ENCODE measurements at places on chromosomes 7 and 10.

GRCh38 chr7:43937444-43937843, 11.2 kb downstream of the UBE2D4 start:
- peak; percentile 52 for DNase-seq

- no peak for DNase-seq
Observed at GRCh38 chr7:105905910-105906568, 29.6 kb upstream of the ATXN7L1 start.

DNA sequence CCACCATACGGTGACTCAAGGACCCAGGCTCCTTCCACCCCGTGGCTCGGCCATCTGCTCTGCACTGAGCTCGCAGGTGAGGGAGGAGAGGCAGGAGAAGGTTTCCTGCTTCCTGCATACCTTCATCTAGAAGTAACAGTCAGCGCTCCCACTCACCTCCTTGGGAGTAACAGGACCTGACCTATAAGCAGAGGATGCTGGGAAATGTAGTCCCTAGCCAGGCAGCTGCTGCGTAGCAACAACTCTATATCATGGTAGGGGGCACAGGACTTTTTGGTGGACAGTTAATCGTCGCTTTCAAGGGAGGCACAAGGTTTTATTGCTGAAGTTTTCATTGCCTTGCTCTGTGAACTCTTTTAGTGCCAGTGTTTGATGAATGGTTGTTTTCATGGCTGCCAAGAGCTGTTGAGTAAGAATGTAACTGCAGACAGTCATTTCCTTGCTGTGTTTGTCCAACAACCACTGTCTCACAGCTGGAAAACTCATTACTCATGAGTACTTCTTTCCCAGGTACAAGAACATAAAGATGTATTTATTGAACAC, 10.2 kb upstream of the ZFYVE27 start:
- no peak for DNase-seq

DNA sequence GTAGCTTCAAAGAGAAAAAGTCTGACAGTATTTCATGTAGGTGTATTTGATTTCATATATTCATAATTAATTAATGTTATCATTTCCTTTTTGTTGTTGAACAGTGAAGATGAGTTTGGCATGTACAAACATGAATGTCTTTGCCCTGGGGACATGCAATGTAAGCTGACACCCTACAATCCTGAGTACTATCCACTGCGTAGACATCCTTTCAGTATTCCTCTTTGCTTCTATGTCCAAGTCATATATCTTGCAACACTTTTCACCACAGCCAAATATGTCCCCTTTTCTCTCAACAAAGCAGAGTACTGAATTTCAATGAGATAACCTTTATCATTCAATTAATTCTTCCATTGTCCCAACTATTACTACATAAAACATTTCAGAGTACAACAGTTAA, 93.6 kb downstream of the GPR37 start:
- no peak for DNase-seq

DNA sequence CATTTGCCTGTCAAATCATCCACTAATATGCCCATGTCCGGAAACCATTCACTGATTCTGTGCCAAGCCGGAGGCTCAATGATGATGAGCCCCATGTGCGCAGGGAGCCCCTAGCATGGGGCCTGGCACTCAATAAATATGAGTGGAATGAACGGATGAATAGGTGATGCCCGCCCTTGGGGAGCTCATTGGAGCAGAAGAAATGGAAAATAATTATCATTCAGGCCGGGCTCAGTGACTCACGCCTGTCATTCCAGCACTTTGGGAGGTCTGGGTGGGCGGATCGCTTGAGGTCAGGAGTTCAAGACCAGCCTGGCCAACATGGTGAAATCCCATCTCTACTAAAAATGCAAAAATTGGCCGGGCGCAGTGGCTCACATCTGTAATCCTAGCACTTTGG, 11.0 kb downstream of the RHBDD2 start:
- DNase-seq: no peak

DNA sequence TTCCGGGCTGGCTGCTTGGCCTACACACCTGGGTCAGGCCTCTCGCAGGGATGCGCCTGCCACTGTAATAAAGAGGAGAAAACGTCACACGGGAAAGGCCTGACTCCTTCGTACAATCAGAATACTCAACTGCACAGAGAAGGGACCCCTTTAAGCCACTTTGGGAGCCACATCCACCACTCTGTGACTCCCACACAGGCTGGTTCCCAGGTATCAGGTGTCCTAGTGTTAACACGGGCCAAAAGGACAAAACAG, 5.8 kb upstream of the ZNF736 start:
- DNase-seq: no peak

- peak; percentile 59 for DNase-seq
Observed at GRCh38 chr10:29392376-29393021, 103.6 kb downstream of the LYZL1 start.

- no peak for DNase-seq
Observed at GRCh38 chr10:29839826-29840515, 205.2 kb upstream of the SVIL start.

DNA sequence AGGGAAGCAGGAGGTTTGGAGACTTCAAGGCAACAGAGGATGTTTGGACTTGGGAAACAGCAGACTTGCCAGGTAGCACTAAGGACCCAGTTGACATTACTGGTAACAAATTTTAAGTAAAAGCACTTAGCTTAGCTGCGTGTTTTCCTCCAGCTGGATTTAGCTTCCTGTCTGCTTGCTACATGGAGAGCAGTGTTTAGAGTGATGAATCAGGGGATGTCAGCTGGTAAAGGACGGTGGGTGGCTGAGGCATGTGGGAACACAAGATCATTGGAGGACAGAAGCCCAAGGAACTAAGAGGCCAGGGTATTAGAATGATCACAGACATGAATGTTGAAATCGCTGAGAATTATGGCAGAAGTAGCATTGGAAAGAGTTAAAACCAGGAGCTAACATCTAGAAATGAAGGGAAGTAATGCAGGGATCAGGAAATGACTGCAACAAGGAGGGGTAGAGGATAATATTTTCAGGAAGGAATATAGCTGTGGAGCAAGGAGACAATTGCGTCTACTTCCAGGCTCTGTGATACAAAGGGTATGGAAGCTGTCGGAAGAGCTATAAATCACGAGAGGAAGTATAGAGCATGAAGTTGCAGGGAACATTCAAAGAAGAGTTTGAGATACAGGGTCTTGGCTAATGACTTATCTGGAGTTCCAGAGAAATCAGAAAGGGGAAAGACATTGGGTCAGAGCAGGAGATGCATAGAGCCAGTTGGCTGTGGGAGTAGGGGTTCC, 34.4 kb downstream of the CALD1 start:
- no peak for DNase-seq

DNA sequence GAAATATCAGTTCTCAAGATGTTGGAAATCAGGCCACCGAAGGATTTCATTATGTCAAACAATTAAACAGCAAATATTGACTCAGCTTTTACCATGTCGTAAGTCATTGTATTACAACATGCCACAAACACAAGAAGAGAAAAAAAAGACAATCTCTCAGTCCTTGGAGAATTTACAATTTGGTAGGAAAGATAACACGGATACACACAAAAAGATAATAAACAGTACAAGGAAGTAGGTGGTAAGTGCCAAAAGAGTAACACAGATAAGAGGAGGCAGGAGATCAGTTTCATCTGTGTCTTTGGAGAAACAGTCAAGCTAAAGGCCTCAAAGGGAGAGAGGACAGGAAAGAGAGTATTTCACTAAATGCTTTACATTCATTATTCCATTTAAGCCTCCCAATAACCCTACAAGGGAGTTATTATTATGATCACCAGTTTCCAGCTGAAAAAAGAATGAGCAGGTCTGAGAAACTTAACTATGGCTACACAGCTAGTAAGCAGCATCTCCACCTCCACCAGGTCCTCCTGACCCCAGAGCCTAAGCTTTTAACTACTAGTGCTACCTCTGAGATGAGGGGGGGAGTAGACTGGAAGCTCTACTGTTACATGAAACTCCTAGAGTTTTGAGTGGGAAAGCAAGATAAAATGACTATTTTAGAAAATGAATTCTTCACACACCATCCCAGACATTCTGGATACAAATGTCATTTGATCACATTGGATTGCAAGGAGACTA, 13.9 kb upstream of the DNAJC1 start:
- no peak for DNase-seq

- no peak for DNase-seq
Observed at GRCh38 chr10:6543431-6544005, 36.6 kb downstream of the PRKCQ start.

DNA sequence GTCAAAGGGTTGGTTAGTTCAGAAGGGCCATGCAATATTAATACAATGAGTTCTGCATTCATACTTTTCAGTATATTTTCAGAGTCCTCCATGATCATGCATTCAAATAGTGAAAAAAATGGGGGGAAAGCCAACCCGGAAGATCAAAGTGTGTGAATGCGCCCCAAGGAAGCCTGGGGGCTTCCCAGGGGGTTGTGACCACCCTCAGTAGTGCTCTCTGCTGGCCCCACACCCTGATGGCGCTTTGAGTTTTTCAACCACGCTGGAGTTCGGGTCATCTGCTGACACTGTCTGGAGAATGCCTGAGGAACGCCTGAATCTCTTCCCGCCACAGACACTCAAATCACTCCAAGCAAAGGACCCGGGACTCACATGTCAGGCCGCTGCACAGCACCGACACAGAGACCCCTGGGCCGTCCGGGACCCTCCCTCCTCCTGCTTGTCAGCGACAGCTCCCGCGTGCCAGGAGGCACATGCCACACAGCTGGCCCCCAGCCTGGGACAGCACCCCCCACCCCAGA, 1.0 kb downstream of the TNS3 start:
- DNase-seq: no peak

DNA sequence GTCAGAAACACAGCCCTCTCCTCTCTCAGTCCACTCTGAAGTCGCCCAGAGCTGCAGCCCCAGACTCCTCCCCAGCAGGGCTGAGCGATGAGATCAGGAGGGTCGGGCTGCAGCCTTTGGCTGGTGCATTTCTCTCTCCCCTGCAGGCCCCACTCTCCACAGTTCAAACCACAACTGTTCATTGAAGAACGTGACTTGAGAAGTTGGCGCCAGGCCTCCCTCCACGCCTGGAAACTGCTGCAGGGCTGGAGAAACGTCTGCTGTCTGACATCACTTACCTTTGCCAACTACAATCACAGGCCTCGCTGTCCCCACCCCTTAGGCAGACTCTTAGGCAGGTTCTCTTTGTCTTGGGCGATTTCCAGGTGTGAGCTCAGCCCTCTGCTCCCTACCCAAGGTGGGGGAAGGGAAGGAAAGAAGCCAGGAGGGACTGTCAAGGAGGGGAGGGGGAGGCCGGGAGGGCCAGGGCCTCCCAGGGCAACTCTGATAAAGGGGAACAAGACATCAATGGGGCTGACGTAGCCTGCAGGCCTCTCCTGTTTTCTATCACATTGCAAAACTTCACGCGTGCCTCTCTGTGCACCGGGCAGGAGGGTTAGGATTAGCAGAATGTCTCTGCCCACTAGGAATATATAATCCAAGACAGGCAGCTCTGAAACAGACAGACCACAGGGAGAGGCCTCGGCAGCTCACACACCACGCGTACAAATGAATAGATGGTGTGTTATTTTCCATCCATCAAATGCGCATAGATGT, 32.7 kb downstream of the CALML5 start:
- peak; percentile 22 for DNase-seq

GRCh38 chr7:116455009-116455408, 44.5 kb upstream of the CAV2 start:
- DNase-seq: no peak

DNA sequence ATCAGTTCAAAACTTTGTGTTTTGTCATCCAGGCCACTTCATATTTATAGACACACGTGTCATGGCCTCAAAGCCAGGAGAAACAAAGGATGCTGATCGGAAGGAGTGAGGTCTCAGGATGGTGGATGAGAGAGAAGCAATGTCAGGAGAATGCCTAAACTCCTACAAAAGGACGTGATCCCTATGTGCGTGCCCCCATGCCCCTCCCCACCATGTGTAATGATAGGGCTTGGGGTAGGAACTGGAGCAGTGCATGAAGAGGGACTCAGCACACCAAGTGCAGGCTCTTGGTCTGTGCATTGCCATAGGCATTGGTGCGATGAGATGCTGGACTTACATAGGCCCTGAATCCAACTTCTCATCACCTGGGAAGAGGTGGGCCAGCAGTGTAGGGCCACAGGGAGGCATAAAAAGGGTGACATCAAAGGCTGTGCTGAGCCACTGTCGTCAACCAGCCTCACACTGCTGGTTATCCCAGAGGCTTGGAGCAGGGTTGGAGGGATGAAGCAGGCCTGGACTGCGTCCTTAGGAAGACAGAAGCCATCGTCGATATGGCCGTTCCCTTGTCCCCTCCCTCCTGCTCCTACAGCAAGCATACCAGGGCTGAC, 46.9 kb upstream of the GDF10 start:
- no peak for DNase-seq

DNA sequence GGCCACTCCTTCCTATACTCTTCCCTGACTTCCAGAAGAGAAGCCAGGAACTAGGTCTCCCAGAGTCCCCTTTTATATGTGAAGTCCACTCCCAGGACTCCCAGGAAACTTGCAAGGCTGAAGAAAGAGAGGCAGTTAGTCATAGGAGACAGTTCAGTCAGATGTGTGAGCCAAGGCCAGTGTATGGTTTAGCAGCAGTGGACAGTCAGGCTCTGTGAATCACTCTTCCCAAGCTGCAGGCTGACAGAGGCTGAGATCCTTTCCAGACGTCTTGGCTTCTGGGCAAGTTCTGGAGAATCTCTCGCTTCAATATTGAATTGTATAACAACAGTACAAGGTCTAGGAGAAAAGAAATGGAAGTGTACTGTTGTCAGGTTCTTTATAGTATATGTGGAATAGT, 26.9 kb downstream of the BLVRA start:
- DNase-seq: no peak

GRCh38 chr7:128899392-128899791, 11.1 kb downstream of the KCP start:
- DNase-seq: no peak

DNA sequence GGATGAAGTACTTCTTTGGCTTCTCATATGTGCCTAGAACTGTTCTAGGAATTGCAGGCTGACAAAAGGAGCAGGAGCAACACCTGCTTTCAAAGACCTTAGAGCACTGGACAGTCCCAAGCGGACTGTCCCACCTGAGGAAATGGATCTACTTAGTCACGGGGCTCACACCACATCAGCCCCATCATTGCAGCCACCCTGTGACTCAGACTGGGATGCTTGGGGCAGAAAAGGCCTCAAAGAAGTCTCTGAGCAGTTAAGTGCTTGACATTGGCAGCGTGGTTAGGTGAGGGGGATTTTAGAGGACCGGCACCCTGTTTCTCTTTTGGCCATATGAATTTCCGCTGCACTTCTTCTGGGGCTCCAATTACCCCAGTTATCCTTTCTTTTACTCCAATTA, 256.6 kb downstream of the USP6NL start:
- no peak for DNase-seq

GRCh38 chr7:140156460-140157080, 20.2 kb downstream of the KDM7A start:
- DNase-seq: no peak

All from BE2C (cell line).